HCT116 (cell line): ENCODE measurements at places on chromosomes 6 and 20.
A peak's percentile ranks its signal among the peaks of the same experiment; 100 is the strongest.

GRCh38 chr6:129774697-129775447 is 64.9 kb upstream of the ARHGAP18 start:
- H3K4me3 ChIP-seq = peak overlapping the region; percentile 34
- peaks cover 8% of the 10 kb centered on the region; the same call in 1 of the 2 replicates for H3K4me1 ChIP-seq
- H3K27ac ChIP-seq = peak overlapping the region; percentile 46
- peak; percentile 68 for DNase-seq
- no peaks in the 10 kb centered on the region for H3K27me3 ChIP-seq

GRCh38 chr6:159806021-159806458 is 6.0 kb downstream of the PNLDC1 start:
- no peaks in the 10 kb centered on the region for H3K4me1 ChIP-seq
- H3K4me3 ChIP-seq = no peak overlapping the region
- no peak for DNase-seq
- H3K27me3 ChIP-seq = no peaks in the 10 kb centered on the region
- H3K27ac ChIP-seq = no peak overlapping the region
- H3K36me3 ChIP-seq = no peaks in the 10 kb centered on the region

DNA sequence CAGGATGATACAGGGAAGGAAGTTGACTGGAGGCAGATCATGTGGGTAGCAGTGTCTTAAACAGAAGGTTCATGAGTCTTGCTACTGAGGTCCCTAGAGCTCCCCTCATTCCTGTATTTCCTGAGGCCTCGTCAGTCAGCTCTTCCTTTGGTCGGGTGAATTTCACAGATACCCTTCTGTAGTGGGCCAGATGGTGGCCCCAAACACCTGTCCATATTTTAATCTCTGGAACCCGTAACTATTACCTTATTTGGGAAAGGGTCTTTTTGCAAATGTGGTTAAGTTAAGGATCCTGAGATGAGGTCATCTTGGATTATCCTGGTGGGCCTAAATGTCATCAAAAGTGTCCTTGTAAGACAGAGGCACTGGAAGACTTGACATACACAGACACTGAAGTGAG is 9.6 kb downstream of the KCNS1 start:
- no peak overlapping the region for H3K27ac ChIP-seq
- H3K4me1 ChIP-seq = no peaks in the 10 kb centered on the region
- DNase-seq = no peak
- no peaks in the 10 kb centered on the region for H3K36me3 ChIP-seq
- no peaks in the 10 kb centered on the region for H3K27me3 ChIP-seq
- H3K4me3 ChIP-seq = no peak overlapping the region

- H3K27ac ChIP-seq = no peak overlapping the region
- H3K27me3 ChIP-seq = no peaks in the 10 kb centered on the region
Observed at GRCh38 chr6:114058435-114058834, 87.5 kb upstream of the HDAC2 start.

- peak; percentile 6 for DNase-seq
- H3K4me1 ChIP-seq = no peaks in the 10 kb centered on the region
- no peak overlapping the region for H3K4me3 ChIP-seq
- no peak overlapping the region for H3K27ac ChIP-seq
Observed at GRCh38 chr6:165729307-165729936, 66.4 kb upstream of the PDE10A start.

- no peak for DNase-seq
- no peaks in the 10 kb centered on the region for H3K27me3 ChIP-seq
- no peak overlapping the region for H3K27ac ChIP-seq
- H3K4me1 ChIP-seq = no peaks in the 10 kb centered on the region
Observed at GRCh38 chr20:10078403-10078802, 43.6 kb downstream of the ANKEF1 start.

GRCh38 chr6:134637847-134638437 is 312.0 kb downstream of the ALDH8A1 start:
- no peak for DNase-seq
- no peaks in the 10 kb centered on the region for H3K36me3 ChIP-seq
- H3K4me1 ChIP-seq = peaks cover 3% of the 10 kb centered on the region; the same call in 1 of the 2 replicates
- no peaks in the 10 kb centered on the region for H3K27me3 ChIP-seq

DNA sequence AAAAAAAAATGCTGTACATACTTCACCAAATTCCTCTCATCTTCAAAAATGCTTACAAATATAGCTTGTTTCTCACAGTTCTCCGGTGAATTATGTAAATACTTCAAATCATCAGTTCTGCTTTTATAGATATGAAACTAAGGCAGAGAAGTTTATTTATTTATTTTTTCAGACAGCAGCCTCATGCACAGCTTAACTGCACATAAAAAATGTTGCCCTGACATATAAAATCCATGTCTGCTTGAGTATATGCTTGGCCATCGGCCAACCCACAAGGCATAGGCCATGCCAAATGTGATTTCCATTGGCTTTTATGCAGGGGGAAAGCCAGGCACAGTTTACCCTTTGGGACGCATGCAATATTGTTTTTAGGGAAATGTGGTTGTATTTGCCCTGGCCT is 57.3 kb upstream of the PHACTR2 start:
- no peak overlapping the region for H3K4me3 ChIP-seq
- no peaks in the 10 kb centered on the region for H3K4me1 ChIP-seq
- no peak for DNase-seq
- no peaks in the 10 kb centered on the region for H3K36me3 ChIP-seq

- no peak overlapping the region for H3K27ac ChIP-seq
- DNase-seq = no peak
- no peaks in the 10 kb centered on the region for H3K36me3 ChIP-seq
Observed at GRCh38 chr6:140281767-140282166, 907.3 kb upstream of the CITED2 start.
